Activated CD4-positive, alpha-beta T cell treated with anti-CD3 and anti-CD28 coated beads, Interleukin-2, amount 50 U/mL, for 16 hours (primary cell): ENCODE measurements at places on chromosomes 7 and 10.

- peak; percentile 94 for DNase-seq
Observed at GRCh38 chr10:63707254-63707910, 186.2 kb downstream of the REEP3 start.

DNA sequence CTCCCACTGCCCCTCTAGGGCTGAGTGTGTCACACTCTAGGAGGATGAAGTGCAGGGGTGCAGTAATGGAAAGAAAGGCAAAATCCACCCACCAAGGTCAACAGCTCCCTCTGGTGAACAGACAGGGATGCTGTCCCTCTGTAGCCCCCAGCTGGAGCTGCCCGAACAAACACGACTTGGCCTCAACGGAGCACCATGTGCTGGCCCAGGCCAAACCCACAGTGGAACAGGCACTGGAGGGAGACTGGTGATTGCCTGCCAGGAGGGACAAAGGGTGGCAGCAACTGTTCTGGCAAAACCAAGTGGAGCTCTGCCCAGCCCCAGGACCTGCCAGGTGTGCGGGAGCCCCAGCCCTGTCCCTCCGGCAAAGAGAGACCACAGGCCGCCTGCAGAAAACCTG, 20.7 kb downstream of the PDIA4 start:
- DNase-seq: no peak

DNA sequence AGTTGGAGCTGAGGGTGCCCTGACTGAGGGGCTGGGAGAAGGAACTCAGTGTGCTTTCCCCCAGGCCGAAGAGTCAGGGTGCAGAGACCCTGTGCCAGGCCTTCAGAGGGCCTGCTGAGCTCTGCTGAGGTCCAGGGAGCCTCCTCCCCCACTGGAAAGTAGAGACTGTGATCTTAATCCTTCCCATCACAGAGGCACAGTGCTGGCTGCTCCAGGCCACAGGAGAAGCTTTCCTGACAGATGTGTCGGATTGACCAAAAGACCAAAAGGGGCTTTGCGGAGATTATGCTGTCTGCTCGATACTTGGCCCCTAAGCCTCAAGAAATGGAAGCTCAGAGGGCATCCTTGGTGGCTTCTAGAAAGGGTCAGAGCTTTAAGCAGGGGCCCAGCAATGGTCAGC, 32.9 kb upstream of the BTRC start:
- no peak for DNase-seq

GRCh38 chr7:12386313-12386740, 17.3 kb downstream of the VWDE start:
- DNase-seq: no peak

DNA sequence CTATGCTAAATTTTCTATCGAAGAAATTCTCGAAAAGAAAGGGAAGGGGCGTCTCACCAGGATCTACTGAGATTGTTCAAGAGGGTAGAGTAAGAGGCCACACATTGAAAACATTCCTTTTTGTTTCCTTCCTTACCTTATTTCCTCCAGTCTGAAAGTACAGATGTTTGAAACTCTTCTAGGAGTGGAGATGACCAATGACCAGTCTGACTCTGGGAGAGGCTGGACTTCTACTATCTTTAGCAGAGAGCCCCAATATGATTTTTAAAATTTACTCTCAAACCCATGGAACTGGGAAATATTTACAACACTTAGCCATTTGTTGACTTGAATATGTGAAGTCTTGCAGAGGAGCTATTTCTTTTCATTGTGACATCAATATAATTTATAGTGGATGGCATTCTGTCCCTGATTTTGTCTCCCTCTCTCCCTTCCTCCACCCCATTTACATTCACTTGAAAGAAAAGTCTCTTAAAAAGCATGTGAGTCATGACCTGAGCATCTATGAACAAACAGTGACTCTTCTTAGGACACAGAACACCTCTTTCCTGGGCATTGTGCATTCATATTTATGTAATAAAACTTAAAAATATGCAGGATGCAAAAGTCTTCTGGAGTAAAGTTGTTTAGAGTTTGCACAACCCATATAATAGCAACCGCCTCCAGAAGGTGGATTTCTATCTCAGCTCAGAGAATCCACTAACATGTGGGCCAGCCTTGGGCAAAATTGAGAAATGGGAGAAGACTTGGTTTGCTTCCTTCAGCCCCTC, 31.2 kb upstream of the BMPER start:
- DNase-seq: no peak

- DNase-seq: no peak
Observed at GRCh38 chr10:30819341-30820181, 190.0 kb upstream of the LYZL2 start.

DNA sequence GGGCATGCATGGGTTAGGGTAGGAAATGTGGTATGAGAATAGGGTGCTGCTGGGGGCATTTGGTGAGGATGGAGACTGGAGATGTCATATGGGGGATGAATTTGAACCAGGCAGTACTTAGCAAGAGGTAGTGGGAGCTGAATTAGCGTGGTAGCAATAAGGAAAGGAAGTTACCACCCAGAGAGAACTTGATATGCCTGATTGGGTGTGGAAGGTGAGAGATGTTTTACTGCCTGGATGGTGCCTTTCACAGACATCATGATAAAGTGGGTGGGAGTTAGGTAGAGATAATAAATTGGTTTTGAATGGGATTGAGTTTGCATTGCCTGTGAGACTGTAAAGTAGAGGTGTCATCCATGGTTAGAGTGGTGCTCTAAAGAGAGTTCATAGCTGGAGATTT, 46.7 kb downstream of the TRIM24 start:
- no peak for DNase-seq

DNA sequence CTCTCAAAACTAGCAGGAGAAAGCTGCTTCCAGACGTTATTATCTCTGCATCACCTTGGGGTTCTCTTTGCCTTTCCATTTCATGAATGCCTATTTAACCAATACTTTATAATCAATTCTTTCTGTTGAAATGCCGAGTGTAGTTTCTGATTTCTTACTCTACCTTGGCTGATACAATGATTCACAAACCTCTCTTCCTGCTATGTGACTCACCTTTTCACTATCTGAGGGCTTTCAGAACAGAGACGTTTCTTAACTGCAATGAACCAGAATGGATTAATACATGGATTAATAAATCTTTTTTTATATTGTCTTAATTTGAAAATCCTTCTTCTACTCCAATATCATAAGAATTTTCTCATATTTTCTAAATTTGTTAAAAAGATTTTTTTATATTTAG, 46.4 kb upstream of the ZNF746 start:
- DNase-seq: no peak

- DNase-seq: no peak
Observed at GRCh38 chr7:131067220-131067619, 260.5 kb upstream of the MKLN1 start.

DNA sequence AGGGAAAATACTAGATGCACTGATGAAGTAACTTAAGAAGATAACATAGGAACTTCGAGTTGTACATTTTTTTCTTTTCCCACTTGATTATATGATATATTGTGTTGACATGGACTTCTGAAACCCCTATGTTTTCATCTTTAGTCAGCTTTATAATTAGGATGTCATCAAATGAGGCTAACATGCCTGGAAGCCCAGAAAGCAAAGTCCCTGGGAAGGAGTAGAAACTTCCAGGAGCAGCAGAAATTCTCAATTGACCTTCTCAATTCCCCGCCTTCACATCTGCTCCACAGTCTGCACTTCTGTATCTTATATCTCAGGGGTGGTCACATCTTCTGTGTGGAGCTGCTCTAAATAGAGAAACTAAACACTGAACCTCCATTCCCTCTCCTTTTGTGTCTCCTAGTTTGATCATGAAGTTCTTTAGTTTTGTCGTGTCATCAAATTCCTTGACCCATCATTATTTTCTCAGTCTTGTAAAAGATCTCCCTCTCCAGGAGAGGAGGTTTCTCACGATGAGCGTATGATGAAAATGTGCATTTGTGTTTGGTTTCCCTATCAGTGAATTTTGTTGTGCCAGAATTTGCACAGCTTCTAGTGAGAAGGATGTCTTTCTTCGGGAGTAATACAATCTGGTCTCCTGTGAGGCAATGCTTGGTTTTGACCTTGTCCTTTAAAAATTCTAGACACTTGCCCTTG, 303.3 kb downstream of the SUGCT start:
- DNase-seq: no peak

DNA sequence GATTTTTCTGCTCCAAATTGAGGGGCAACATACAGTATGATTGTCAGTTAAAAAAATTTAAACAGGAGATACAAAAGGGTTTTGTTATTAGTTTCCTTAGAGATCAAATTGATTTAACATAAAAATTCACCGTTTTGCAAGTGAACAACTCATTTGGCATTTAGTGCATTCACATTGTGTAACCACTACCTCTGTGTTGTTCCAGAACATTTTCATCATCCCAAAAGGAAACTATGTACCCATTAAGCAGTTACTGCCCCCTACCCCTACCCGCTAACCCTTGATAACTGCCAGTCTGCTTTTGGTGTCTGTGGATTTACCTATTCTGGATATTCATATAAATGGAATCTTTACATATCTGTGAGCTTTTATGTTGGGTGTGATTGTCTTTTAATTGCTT, 3.1 kb downstream of the ZRANB1 start:
- no peak for DNase-seq

DNA sequence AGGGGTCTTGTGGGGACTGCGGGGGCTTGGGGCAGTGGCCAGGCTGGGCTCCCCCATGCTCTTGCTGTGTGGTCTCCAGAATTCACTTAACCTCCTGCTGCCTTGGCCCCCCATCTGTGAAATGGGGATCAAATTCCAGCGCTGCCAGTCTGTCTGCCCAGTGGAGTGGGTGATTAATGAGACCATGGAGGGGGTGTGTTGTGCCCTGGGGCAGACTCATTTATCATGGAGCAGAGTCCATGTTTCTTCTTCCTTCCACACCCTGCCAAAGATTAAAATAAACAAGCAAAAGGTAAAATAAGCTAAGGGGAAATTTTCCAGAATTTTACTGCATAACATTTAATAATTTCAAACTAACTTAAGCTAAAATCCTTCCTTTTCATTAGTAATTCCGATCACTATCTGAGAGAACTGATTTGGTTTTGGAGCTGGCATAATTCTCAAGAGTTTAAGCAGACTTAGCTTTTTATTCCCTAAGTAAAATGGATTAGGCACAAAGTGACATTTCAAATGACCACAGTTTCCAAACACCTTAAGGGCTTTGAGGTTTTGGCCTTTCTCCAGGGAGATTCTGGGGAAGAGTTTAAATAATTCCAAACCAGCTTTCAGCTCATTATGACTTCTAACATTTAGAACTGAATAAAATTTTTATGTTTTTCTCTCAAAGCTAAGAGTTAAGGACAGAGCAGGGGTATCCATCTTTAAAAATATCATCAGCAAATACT, 211.9 kb downstream of the CXCL12 start:
- DNase-seq: no peak

DNA sequence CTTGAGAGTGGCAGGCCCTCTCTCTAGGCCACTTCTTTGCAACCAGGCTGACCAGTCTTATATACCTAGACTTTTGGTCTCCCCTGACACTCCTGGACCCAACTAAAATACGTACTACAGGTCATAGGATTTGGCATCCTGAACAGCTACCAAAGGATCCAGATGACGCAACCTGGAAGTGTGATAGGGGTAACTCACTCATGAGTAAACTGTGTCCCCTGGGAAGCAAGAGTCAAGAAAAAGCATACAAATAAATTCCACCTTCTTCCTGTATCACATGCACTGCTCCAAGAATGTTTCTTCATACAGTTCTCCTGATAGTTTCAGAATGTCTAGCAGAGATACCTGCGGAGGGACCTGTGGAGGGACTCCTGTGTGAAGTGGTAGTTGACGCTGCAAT, 172.3 kb downstream of the MDFIC start:
- no peak for DNase-seq

- DNase-seq: peak; percentile 57
Observed at GRCh38 chr10:16777473-16778370, 39.5 kb downstream of the RSU1 start.
